ENCODE measurements at places on chromosomes 16 and 17.

DNA sequence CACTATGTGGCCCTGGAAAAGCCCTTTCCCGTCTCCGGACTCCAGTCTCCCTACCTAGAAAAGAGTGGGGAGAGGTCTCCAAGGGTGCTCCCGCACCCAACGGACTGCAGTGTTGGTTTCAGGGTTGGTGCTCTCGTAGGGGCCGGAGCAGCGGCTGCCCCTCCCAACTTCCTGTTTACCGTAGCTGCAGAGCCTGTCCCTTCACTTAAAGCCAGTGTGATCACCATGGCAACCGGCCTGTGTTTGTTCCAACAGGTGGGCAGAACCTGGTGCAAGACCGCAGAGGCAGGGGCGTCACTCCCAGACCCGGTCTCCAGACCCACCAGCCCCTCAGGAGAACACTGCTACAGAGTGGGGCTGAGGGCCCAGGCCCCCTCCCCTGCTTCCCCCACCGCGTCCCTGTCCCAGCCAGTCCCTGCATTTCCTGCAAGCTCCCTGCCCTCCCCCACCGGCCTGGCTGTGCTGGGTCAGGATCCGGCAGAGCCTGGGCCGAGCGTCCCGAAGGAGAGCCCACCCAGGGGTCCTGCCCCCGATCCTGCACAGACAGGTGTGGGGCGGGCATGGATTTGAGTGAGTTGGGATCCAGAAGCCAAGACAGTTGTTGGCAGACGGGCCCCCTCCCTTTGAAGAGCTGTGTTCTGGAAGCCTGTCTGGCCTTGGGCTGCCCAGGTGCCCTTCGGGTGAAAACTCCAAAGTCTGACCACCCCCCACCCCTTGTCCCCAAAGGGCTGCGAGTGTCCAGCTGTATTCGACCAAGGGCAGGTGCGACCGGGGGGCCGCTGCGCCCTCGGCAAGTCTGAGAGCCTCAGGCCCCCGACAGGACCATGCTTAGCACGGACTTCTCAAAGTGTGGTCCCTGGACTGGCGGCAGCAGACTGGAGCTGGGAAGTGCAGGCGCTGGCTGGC lies 1.5 kb upstream of the BAIAP3 start:
- peak; percentile 58 for DNase-seq

DNA sequence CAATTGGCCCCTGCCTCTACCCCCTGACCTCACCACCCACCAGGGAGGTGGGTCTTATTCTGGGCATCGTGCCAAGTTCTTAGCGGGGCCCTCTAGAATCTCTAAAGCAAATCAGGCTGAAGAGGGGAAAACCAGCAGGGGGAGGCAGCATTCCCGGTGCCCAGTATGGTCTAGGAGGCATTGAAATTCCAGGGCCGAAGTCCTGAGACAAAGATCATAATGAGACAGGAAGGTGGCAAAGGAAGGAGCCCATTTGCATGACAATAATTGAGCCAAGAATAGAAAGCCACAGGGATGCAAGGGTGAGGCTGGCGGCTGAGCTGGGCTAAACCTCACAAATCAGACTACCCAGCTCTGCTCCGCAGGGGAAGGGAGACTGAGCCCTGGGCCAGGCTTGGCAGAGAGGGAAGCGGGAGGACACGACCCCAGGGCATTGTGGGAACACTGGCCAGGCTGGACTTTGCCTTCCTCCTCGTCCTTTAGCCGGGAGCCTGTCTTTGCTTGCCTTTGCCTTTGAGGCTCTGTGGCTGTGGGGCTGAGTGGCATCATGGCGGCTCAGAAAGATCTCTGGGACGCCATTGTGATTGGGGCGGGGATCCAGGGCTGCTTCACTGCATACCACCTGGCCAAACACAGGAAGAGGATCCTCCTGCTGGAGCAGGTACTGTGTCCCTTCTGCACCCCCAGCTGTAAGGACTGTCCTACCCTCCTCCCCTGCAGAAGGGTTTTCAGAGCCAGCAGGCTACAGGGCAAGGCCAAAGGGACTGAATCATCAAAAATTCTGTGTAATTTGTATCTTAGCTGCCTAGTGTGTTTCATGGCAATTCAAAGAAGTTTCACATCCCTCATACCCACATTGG lies at the start of gene PIPOX:
PIPOX (plus strand) TSS at position 463 of the 860 bp plus-strand sequence; CDS start at position 548, 85 bp downstream.
- peak; percentile 93 for DNase-seq

GRCh38 chr17:80836658-80836965 lies 155.0 kb upstream of the CHMP6 start:
- DNase-seq, result no peak

GRCh38 chr17:59485946-59486345 lies 79.5 kb upstream of the DHX40 start:
- DNase-seq, result no peak

DNA sequence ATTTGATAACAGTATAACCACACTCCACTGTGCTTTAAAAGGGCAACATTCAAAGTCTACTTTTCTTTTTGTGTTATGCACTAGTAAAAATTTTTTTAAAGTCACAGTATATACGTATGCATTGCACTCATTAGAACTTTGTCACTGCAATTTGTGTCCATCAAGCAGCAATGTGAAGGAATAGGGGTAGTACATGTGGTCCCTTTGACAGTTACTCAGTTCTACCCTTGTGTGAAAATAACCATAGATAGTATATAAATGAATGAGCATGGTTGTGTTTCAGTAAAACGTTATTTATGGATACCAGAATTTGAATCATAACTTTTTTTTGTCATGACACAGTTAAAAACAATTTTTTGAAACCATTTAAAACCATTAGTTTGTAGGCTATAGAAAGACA lies 30.7 kb downstream of the NFATC3 start:
- no peak for DNase-seq

GRCh38 chr17:14261406-14261805 lies 24.7 kb upstream of the CDRT15 start:
- DNase-seq, result no peak

GRCh38 chr16:3182608-3183444 lies 5.2 kb upstream of the OR1F1 start:
- DNase-seq, result peak; percentile 70

DNA sequence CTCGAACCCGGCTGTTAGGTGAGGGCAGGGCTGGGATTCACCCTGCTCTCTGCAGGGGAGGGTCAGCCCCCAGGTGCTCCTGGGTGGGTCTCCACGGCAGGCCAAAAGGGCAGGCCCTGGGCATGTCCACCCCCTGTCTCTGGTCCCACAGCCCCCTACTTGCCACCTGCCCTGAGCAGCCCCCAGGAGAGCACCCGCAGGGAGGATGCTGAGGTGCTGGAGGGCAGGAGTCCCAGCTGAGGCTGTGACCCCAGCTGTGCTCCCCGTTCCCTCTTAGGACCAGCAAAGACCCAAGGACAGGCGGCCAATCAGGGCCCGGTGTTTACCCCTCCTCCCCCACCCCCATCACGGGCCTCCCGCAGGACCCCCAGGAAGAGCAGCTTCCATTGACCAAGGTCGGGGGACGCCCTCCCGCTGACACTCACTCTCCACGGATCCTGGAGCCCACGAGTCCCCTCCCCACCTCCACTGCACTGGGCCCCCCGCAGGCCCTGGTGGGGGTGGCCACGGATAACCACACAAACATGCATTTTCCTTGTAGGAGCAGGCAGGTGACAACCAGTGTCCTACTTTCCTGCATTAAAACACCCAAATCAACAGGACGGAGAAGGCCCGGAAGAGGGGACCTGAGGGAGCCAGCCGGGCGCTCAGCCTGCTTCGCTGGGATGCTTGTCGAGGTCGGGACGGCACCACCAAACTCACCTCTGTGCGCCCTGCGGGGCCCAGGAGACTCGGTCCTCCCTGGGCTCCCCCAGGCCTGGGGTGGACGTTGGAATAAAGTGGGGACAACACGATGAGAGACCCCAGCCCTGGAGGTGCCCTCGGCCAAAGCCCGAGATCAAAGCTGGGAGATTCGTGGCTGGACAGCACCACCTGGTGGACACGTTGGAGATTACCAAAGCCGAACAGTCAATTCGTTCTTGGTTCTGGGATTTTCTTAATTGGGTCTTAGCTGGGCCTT lies 22.5 kb upstream of the ENPP7 start:
- DNase-seq, result peak; percentile 52

DNA sequence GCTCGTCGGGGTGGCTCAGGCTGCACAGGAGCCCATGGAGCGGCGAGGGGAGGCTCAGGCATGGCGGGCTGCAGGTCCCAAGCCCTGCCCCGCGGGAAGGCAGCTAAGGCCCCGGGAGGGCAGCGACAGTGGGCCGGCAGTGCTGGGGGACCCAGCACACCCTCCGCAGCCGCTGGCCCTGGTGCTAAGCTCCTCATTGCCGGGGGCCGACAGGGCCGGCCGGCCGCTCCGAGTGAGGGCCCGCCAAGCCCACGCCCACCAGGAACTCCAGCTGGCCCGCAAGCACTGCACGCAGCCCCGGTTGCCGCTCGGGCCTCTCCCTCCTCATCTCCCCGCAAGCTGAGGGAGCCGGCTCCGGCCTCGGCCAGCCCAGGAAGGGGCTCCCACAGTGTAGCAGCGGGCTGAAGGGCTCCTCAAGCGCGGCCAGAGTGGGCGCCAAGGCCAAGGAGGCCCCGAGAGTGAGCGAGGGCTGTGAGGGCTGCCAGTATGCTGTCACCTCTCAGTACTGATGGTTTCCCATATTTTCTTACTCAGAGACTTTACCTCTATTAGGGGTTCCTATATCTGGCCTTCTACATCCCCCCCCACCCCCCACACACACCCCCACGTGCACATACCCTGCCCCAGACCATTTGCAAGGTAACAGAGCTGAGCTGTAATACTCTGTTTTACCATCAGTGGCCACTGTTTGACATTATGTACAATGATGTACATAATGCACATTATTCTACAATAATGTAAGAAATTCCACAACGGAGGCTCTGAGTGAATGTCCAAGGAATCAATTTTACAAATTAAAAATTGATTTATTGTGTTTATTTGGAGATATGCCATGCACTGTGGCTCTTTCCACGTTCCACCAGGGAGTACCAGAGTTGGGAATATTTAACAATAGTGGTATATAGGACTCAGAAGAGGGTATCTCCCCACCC lies 3.7 kb upstream of the VAT1L start:
- peak; percentile 23 for DNase-seq

GRCh38 chr17:74015316-74015715 lies 188.2 kb upstream of the RPL38 start:
- DNase-seq, result no peak

GRCh38 chr16:66824006-66824405 lies 6.8 kb downstream of the NAE1 start:
- no peak for DNase-seq

- no peak for DNase-seq
Observed at GRCh38 chr16:1028056-1028455, 44.5 kb upstream of the SSTR5 start.

- no peak for DNase-seq
Observed at GRCh38 chr17:14298947-14299279, 2.0 kb upstream of the HS3ST3B1 start.

DNA sequence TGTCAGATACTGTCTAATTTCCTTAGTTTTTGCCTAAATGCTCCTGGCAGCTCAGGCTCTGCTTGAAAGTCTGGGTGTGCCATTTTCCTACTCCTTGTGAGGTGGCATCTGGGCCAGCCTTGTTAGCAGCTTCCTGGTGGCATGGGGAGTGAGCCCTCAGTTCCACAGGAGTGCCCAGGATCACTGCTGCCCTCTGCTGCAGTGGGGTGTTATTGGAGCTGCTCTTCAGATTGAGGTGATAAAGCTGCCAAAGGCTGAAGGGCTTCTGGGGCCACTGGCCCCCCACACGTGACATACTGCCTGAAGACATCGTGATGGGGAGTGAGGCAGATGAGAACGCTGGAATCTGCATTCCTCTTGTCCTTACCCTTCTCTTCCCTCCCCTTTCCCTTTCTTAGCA lies 27.4 kb downstream of the CEP95 start:
- DNase-seq, result peak; percentile 19

DNA sequence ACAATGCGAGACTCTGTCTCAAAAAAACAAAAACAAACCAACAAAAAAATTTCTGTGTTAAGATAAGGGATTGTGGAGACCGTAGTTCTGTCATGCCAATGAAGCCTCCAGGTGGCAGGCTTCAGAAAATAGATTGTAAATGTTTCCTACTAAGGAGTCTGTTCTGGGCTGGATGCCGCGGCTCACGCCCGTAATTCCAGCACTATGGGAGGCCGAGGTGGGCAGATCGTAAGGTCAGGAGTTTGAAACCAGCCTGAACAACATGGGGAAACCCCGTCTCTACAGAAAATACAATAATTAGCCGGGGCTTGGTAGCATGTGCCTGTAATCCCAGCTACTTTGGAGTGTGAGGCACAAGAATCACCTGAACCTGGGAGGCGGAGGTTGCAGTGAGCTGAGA lies 4.4 kb upstream of the SNX29 start:
- no peak for DNase-seq

DNA sequence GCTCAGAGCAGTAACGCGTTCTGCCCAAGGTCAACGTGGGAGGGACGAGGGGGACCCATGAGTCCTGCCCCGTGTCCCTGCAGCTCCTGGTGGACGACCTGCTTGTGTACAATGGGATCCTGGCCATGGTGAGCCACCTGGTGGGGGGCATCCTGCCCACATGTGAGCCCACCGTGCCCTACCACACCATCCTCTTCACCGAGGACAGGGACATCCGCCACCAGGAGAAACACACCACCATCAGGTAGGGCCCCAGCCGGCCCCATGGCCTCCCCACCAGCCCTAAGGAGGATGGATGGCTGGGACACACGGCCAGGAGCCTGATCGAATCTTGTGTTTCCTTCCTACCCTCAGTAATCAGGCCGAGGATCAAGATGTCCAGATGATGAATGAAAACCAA lies 227.6 kb downstream of the KATNIP start:
- no peak for DNase-seq

DNA sequence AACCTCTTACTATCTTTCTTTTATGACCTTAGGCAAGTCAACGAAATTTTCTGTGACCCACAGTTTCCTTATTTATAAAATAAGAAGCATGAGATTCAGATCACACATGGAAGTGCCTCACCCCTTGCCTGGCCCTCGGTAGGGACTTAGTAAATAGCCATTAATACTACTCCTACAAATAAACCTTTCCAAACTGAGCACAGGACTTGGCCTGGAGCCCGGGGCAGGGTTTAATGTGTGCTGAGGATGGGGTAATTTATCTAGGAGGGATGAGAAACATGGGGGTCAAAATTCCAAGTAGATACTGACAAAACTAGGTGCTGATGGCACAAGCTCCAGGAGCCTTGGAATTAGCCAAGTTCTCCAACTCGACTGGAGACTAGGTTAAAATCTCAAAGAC lies 35.0 kb downstream of the PITPNC1 start:
- DNase-seq, result no peak

DNA sequence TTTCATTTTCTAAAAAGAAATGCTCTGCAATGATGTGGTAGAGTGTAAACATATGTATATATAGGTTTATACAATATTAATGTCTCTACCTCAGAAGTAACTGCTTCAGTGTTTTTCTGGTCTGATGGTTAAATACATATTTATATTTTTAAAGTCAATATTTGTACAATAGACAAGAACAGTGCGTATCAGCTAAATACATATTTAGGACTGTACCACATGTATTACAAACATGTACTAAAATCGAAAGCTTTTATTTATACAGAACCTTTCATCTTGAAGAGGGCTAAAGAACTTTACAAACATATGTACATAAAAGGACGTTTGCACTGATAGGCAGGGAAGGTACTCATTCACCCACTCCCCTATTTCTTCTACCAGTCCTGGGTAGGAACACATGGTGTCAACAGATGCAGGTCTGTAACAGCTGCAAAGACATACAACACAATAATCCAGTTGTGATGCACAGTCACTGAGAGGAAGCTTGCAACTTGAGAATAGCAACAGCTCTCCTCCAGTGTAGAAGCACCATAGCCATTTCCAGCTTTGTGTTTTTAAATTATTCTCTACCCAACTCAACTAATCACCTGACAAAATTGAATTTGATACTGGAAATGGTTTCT lies 206.9 kb upstream of the C17orf78 start:
- no peak for DNase-seq

GRCh38 chr17:67085406-67085805 lies 41.1 kb downstream of the CACNG1 start:
- DNase-seq, result no peak

All from suppressor macrophage (primary cell).